Vagina (tissue), 2 donors: ENCODE measurements at places on chromosomes 5 and 9. TPM values are rescaled to one million over a fixed set of nuclear protein-coding genes. Genes with fewer than 3 reads are reported as not detected.
A peak's percentile ranks its signal among the peaks of the same experiment; 100 is the strongest.

Gene ANKRD34B
- total RNA-seq, result not detected

Gene RECK
- 15.5 TPM for total RNA-seq

- DNase-seq, result peak; percentile 87
Observed at GRCh38 chr9:135590486-135591079, 29.0 kb downstream of the PAEP start.

DNA sequence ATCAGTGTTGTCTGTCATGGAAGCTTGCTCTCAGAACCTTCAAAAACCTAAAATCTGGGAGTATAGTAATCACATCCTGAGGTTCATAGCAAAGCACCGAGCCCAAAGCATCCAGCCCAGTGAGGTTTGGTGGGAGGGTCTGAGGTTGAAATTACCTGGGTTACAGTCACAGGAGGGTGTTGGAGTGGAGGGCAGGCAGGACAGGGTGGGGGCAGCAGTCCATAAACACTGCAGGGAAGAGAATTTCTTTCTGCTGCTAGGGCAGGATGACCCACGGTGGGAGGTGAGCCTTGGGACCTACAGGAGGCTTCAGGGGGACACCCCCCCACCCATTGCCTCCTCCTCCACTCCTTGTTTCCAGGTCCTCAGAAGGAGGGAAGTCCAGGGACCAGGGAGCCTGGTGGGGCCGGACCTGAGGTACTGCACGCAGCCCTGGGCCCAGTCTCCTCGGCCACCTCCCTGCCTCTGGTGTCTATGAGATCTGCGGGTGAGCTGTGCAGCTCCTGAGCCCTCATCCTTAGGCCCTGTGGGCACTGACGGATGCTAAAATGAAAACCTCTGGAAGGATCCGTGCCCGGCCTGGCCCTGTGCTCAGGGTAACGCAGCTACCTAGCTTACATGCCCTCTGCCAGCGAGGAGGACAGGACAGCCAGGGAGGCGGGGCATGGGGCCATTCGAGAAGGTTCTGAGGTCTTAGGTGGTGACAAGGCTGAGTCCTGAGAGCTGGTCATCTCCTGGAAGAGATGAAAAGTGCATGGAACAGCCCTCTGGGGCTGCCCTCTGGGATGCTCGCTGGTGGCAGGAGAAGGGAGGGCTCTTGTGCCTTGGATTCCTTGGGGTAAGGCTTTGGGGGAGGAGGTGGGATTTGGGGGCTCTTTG lies 1.8 kb upstream of the ADCY2 start:
- no peak for DNase-seq

- DNase-seq, result no peak
Observed at GRCh38 chr5:146173597-146173996, 8.9 kb downstream of the LARS1 start.
